Stimulated activated CD8-positive, alpha-beta memory T cell treated with anti-CD3 and anti-CD28 coated beads, Interleukin-4, amount 100 ng/mL, for 1 hour (primary cell): ENCODE measurements at places on chromosomes 7 and 10.

DNA sequence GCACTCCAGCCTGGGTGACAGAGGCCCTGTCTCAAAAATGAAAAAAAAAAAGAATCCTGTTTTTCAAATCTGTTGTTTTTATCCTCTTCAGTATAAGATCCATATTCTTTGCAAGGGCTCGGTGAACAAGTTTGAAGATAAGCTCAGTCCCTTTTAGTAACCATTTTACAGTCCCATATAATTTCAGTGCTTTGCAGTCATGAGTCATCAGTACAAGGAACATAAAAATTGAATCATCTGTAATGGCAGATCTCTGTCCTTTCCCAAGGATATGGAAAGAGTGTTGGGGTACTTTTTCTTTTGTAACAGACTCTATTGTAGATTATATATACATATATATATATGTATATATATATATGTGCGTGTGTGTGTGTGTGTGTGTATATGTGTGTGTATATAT, 52.2 kb upstream of the ZPBP start:
- DNase-seq = no peak

DNA sequence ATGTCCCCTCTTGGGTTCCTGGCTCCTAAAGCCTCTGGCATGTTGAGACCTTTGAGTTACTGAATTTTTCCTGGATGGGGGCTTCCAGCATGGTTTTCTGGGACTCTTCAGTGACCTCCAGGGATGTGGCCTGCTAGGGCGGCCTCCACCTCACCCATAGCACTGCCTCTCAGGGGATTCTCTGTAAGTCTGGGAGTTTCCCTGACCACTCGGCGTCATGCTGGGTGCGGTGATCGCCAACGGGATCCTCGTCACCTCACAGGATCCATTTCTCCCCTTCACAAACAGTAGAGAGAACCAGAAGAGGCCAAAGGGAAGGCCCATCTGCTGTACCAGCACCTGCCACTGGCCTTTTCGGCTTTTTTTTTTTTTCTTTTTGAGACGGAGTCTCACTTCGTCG, 84.3 kb downstream of the NPTX2 start:
- no peak for DNase-seq

DNA sequence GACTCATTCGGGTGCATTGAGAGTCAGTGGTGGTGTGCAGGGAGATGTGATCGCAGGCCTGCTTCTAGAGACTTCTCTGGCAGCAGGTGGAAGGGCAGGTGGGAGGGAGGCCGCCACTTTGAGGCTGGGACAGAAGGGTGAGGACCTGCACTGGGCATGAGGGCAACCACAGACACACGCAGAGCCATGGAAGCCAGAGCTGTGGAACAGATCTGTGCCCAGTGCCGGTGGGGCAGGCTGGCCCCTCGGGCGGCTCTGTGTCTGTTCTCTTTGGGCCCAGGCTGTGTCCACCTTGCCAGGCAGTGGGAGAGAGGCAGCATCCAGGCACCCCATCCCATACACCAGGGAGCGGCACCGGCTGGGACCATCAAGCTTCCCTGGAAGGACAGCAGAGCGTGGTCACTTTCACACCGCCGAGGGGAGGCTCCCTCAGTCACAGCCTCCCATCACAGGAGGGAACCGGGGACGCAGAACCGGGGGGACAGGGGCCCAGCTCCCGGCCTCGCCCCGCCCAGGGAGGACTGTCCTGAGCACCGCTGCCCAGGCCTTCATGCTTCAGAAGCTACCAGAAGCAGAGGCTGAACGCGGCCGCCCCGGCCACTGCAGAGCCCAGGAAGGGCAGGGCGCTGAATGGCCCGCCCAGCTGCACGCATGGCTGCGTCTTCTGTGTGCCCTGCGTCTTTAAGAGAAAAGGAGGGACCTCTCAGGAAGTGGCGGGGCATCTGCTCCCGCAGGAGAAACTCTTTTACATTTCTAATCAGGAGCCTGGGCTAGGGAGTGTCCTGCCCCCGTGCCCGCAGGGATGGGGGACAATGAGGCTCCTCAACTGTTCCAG, 32.1 kb downstream of the EN2 start:
- DNase-seq = no peak

GRCh38 chr7:139255290-139255689, 24.3 kb downstream of the UBN2 start:
- no peak for DNase-seq

DNA sequence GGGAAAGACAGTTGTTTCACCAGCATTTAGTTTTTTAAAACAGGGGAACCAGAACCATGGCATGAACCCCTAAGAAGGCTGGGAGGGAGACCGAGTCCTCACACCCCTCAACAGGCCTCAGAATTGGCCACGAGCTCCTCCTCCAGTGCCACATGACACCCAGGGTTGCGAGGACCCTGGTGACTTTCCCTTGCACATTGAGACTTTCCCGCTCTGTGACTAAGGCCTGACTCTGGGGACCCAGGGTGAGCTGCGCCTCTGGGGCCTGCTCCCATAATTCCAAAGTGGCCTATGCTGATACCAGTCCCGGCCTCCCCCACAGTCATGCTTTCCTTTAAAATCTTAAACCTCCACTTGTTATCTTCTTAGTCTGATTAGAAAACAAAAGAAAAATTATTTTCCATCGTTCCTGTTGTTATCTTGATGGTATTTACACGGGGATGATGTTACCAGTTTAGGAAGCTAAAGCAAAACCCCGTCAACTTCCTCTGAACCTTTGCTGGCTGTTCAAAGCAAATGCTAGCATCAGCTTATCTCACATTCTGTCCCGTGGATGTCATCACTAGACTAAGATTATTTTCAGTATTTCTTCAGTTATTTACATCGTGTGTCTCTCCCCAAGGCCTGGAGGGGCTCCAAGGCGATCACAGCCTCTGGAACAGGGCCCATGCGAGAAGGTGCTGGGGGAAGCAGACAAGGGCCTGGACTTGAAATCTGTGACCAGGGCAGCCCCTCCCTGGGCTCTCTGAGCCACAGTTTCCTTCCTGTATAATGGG, 42.1 kb downstream of the FAM53B start:
- DNase-seq = no peak

- no peak for DNase-seq
Observed at GRCh38 chr10:131240691-131241090, 70.8 kb downstream of the TCERG1L start.

DNA sequence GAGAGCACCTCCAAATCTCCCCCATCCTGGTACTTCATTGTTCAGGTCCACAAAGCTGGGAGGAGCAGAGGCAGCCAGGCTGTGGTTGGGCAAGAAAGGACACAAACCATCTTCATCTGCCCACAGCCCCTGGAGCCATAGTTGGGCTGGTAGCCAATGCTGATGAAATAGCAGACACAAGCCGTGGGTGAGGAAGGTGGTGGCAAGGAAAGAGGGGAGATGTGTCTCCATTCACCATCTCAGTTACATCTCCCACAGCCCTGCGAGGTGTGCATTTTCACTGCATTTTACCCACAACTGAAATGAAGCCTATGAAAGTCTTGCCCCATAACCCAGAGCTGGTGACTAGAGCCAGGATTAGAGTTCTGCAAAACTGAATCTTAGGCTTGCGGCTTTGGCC, 35.0 kb downstream of the PIK3AP1 start:
- DNase-seq = no peak

DNA sequence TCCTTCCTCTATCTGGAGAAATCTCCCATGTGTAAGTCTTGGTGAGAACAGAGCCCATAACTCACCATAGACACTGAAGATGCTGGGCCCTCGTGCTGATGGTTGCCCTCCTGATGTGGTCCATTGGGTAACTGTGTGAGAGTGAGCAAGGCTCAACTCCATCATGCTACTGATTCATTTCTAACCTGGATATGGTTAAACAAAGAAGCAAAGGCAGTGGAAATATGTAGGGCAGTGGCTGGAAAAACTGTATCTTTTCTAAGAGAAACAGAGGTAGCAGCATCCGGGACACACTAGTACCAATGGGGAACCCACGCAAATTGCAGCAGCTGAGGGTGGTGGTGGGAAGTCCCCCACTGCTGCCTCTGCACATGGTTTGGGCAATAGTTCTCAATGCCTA, 221.7 kb downstream of the KLF6 start:
- no peak for DNase-seq

GRCh38 chr10:21327289-21327993, 198.0 kb downstream of the SKIDA1 start:
- no peak for DNase-seq

- no peak for DNase-seq
Observed at GRCh38 chr7:29490094-29490607, 73.5 kb upstream of the PRR15 start.

DNA sequence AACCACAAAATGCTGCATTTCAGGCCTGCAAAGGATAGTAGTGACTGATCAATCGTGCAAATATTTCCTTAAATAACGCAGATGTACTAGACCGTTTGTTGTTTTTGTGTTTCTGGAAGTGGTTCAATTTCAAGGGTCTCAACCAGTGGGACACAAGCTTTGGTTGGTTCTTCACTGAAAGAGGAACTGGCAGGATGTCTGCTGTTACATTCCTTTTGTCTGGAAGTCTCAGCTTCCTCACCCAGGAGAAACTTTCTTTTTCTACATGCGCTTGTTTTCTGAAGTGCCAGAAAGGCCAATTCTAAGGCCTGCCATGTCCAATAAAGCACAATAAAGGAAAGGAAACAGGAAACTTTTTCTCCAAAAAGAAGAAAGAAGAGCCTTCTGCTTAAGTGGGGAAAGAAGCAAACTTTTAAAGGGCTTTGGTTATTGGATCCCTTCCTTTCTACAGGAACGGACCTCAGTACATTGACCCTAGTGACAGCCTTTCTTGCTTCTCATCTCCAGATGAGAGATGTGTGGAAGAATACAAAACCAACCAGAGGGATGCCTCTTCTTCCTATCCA, 4.1 kb downstream of the DKK1 start:
- DNase-seq = no peak

GRCh38 chr7:137017221-137017620, 148.8 kb downstream of the CHRM2 start:
- DNase-seq = no peak

GRCh38 chr10:108598320-108598695, 1325.0 kb downstream of the XPNPEP1 start:
- no peak for DNase-seq

GRCh38 chr7:55588976-55589604, 16.8 kb upstream of the VOPP1 start:
- DNase-seq = no peak

GRCh38 chr10:28874210-28874609, 196.9 kb downstream of the BAMBI start:
- no peak for DNase-seq

GRCh38 chr7:87926581-87927461, 7.2 kb upstream of the ADAM22 start:
- no peak for DNase-seq

- no peak for DNase-seq
Observed at GRCh38 chr10:45558425-45558824, 114.1 kb downstream of the ZFAND4 start.

DNA sequence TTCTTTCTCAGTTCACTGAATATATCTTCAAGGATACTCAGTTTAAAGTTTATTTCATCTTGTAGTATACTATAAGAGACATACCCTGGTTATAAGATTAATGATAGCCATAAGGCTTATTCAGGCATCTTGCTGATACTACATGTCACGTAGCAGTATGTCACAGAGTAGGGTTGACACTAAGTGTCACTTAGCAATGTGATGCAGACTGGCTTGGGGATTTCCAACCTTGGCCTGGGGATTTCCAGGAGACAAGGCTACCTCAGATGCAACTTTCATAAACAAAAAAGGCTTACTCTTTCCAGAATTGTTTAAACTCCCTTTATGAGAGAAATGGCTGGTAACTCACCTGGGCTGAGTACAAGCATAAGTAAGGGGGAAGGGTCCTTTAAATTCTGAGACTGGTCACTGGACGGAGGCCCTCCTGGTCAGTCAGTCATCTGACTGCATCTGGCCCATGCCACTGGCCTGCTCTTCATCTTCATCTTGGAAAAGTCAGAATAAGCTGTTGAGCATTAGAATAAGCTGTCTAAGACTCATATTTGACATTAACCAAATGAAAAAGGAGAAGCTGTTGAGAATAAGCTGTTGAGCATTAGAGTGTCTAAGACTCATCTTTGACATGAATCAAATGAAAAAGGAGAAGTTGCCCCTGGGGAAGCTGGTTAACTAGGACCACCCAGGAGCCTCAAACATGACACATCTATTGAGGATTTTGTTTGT, 9.5 kb downstream of the SLC13A1 start:
- DNase-seq = no peak

DNA sequence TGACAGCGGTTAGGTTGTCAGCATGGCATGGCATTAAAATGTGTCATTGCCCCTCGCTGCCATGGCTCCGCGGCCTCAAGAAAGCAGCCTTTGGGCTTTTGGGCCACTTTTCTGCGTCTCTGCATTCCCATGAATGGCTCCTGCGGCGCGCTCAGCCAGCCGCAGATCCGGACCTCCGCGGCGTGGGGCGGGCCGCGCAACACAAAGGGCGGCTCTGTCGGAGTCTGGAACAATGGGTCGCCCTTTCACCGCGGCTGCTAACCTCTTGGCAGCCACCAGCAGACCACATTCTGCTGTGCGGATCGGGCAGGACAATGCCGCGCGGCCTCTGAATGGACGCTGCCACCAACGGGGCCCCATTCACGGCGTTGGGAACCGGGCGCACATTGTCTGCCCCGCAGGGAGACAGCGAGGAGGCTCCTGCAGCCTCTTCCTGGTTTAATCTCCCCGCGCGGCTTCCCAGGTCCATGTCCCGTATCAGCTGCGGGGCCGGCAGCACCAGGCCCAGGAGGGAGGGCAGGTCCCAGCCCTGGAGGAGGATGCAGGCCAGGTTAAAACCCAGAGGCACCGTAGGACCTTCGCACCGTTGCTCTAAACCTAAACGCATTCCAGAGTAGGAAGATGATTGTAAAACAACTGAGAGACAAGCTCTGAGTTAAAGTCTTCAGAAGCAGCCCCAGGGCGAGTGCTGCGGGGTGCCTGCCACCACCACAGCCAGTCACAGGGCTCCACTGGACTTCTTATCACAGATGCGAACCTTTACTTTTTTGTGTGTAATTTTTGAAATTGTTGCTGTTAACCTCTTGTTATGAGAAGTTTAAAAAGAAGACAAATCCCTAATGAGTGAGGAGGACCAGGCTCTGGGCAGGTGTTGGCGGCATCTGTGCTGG, 71.6 kb downstream of the NKX6-2 start:
- DNase-seq = no peak

DNA sequence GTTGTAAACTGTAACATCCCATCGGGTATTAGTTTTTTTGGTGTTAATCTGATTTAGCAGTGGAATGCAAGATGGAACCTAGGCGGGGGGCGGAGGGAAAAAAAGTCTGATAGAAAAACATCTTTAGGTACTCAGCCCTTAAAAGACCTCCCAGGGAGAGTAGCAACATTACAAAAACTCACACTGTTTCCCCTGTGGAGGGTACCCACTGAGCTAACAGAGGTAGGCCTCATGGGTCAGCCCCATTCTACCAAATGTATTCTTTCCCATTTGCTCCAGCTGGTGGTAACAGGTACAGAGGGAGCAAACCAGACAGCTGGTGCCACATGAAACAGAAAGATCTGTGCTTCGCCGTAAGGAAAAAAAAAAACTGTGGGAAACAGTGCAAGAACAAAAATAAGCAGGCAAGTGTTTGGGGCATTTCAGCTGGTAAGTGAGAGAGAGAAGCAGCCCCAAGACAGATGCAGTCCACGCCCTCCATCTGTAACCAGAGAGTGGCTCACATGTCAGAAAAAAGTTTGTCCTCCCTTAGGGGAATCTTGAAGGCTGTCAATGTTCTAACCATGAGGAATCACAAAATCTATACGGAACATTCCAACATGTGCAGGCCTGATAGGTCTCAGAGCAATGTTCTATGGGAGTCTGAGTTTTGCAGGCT, 65.3 kb downstream of the HOXA1 start:
- DNase-seq = no peak
